ENCODE measurements at places on chromosomes 1 and 21.
A peak's percentile ranks its signal among the peaks of the same experiment; 100 is the strongest.

DNA sequence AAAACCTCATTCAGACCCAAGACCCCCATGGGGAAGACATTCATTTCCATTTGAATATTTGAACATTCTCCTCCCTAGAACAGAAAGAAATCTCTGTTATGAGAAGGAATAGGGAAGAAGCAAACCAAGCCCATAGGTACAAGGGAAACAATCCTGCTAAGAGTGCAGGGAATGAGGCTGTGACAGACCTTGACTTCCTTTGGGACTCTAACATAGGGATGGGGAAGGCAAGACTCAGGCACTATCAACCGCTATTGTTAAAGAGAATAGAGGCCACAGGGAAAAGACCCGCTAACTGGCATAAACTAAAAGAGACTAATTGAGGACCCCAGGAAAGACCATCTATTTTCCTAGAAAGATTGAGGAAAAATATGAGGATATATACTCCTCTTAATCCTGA, 117.8 kb upstream of the BRINP3 start:
- DNase-seq: no peak
- no peaks in the 10 kb centered on the region for H3K4me1 ChIP-seq
- H3K4me3 ChIP-seq: no peak overlapping the region
- no peaks in the 10 kb centered on the region for H3K36me3 ChIP-seq
- no peak overlapping the region for H3K27ac ChIP-seq

DNA sequence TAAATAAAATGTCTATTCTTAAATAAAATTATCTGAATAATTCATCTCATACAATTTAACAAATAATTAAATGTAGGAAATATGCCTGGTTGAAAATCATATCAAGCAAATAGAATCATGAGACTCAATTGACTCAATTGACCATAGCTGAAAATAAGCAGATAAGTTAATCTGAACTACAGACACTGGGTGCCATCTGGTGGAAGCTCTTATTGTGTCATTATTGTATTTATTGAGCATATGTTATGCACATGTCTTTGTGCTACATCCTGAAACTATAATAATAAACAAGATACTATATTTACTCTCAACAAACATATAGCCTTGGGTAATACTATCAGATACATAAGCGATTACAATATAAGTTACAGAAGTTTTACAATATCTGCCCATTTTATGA, 41.0 kb downstream of the BRINP3 start:
- H3K27ac ChIP-seq: no peak overlapping the region
- H3K4me3 ChIP-seq: no peak overlapping the region
- H3K4me1 ChIP-seq: no peaks in the 10 kb centered on the region
- DNase-seq: no peak
- no peaks in the 10 kb centered on the region for H3K27me3 ChIP-seq

GRCh38 chr1:96596226-96596922, 125.2 kb upstream of the PTBP2 start:
- H3K27me3 ChIP-seq: no peaks in the 10 kb centered on the region
- H3K4me1 ChIP-seq: no peaks in the 10 kb centered on the region
- no peak overlapping the region for H3K27ac ChIP-seq
- DNase-seq: peak; percentile 22
- H3K4me3 ChIP-seq: no peak overlapping the region

DNA sequence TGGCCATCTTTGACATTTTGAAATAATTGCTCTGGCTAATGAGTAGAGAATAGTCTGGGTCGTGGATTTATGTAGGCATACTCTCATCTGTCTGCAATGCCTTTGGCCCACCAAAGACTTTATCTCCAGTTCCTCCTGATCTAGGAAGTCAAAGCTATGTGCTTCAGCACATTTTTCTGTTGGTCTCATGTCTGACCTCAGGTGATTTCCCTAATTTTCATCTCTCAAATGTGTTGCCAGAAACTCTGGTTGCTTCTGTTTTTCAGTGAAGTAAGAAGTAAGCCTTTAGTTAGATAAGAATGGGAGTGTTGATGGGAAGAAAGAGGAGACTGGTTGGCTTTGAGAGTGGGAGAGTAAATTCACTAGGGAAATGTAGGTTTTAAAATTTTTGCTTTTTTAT, 66.4 kb downstream of the GPR88 start:
- H3K36me3 ChIP-seq: no peaks in the 10 kb centered on the region
- no peak overlapping the region for H3K27ac ChIP-seq
- DNase-seq: no peak
- H3K4me1 ChIP-seq: no peaks in the 10 kb centered on the region

DNA sequence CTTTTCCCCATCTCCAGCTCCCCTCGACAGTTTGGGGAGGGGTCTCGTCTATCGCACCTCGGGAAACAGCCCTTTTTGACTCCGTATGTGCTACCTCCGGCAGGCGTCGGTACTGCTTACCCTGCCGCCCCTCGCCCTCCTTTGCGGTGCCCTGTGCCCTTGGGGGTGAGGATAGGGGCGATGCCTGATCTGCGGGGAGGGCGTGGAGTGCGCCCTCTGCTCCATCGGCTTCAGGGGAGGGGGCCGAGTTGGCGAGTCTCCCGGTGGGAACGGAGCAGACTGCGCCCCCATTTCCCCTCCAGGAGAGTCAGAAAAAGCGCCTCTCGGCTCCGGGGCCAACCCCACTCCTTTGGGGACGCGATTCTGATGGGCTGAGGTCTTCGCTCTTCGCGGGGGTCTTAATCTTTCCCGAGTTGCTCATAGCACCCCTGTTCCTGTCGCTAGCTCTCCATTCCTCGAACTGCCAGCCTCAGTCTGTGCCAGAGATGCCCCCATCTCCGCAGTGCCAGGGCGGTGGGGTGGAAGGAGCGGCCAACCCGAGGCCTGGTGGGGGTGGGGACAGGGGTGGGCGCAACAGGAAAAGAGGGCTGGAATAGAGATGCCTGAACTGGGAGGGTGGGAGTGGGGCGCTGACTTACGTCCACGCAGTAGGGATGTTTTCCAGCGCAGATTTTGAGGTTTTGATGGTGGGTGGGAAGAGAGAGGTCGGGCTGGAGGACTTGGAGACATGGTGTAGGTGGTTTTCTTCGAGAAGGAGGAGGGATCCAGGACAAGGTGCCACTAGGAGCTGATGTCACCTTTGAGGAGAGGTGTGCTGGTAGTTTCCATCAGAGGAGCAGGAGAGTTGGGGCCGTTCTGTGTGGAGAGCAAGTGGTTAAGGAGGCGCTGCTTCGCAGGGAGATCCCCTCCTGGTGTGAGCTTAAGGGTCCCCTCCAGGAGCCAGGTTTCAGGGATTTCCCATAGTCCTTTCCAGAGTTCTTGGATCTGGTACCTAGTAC, 674 bp downstream of the PPFIA4 start:
- H3K36me3 ChIP-seq: peaks cover 11% of the 10 kb centered on the region
- H3K4me1 ChIP-seq: peaks cover 8% of the 10 kb centered on the region
- DNase-seq: peak; percentile 27
- peak overlapping the region; percentile 70 for H3K4me3 ChIP-seq
- no peaks in the 10 kb centered on the region for H3K27me3 ChIP-seq
- no peak overlapping the region for H3K27ac ChIP-seq

DNA sequence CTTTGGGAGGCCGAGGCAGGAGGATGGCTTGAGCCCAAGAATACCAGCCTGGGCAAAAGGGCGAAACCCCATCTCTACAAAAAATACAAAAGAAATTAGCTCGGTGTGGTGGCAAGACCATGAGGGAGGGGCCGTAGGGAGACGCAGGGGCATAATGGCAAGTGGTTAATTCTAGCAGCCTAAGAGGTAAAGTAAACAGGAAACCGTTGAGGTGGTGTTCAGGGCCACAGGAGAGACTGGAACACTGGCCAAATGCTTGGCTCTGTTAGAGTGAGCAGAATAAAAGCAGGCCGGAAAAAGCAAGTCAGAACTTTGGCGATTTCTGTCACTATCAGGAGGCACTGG, 89.2 kb downstream of the RIPK4 start:
- peak overlapping the region; percentile 98 for H3K27ac ChIP-seq
- peaks cover 2% of the 10 kb centered on the region for H3K4me1 ChIP-seq
- no peaks in the 10 kb centered on the region for H3K27me3 ChIP-seq
- H3K36me3 ChIP-seq: no peaks in the 10 kb centered on the region

DNA sequence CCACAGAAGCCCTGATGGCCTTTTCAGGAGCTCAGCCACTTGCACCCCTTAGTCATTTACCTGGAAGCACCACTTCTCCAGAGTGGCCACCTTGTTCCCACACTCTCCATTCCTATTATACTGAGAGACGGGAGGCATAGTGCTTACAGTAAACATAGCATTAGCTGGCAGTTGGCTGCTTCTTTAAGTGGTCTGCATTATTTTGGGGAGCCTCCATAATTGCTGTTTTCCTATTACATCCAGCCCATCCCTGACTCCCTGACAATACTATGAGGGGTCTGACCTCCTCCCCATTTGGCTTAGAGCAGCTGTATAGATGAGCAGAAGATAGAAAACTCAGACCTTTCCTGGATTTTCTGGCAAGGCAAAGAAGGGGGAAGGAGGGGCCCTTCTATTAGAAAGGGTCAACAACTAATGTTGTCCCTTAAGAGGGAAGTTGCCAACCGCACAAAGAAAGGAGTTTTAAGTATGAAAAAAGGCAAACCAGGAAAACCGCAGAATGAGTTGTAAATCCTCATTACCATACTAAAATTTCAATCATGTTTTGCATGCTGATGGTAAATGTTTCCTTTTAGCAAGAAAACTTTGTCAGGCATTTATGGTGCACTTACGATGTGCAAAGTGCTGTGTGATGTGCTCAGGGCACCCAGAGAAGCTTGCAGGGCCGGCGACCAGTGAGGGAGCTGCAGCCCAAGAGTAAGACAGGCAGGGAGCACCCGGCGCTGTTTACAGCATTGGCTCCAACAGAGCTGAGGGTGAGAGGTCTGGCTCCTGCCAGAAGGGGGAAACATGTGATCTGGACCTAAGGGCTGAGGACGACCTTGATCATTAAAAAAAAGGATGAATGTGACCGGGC, 167.3 kb downstream of the ZZZ3 start:
- H3K4me3 ChIP-seq: no peak overlapping the region
- H3K4me1 ChIP-seq: no peaks in the 10 kb centered on the region
- peak; percentile 16 for DNase-seq
- H3K27me3 ChIP-seq: no peaks in the 10 kb centered on the region

- H3K36me3 ChIP-seq: no peaks in the 10 kb centered on the region
- H3K4me3 ChIP-seq: no peak overlapping the region
- no peak overlapping the region for H3K27ac ChIP-seq
- no peak for DNase-seq
- no peaks in the 10 kb centered on the region for H3K4me1 ChIP-seq
These were observed 613.9 kb upstream of the NEGR1 start for GRCh38 chr1:72896256-72896655.

DNA sequence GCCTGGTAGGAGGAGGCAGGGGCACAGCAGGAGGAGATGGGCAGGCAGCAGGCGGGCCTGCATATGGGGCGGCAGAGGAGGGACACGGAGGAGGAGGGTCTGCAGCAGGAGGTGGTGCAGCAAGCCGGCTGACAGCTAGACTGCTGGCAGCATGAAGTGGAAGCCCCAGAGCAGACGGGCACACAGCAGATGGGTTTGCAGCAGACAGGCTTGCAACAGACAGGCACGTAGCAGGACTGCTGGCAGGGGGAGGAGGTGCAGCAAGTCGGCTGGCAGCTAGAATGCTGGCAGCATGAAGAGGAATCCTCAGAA, 615 bp downstream of the KRTAP10-5 start:
- H3K27me3 ChIP-seq: no peaks in the 10 kb centered on the region
- H3K4me1 ChIP-seq: no peaks in the 10 kb centered on the region
- no peaks in the 10 kb centered on the region for H3K36me3 ChIP-seq
- H3K4me3 ChIP-seq: no peak overlapping the region
- H3K27ac ChIP-seq: no peak overlapping the region

- no peak overlapping the region for H3K4me3 ChIP-seq
- H3K27me3 ChIP-seq: no peaks in the 10 kb centered on the region
- H3K27ac ChIP-seq: no peak overlapping the region
- H3K36me3 ChIP-seq: no peaks in the 10 kb centered on the region
- DNase-seq: no peak
These were observed 90.6 kb upstream of the ZNF678 start for GRCh38 chr1:227472772-227473171.

GRCh38 chr1:206631085-206631509, 4.2 kb upstream of the DYRK3 start:
- no peak overlapping the region for H3K27ac ChIP-seq
- no peaks in the 10 kb centered on the region for H3K27me3 ChIP-seq
- no peaks in the 10 kb centered on the region for H3K36me3 ChIP-seq

- H3K36me3 ChIP-seq: no peaks in the 10 kb centered on the region
- no peaks in the 10 kb centered on the region for H3K27me3 ChIP-seq
- H3K4me3 ChIP-seq: no peak overlapping the region
- H3K27ac ChIP-seq: no peak overlapping the region
These were observed 792.0 kb downstream of the LTN1 start for GRCh38 chr21:28200726-28201125.

DNA sequence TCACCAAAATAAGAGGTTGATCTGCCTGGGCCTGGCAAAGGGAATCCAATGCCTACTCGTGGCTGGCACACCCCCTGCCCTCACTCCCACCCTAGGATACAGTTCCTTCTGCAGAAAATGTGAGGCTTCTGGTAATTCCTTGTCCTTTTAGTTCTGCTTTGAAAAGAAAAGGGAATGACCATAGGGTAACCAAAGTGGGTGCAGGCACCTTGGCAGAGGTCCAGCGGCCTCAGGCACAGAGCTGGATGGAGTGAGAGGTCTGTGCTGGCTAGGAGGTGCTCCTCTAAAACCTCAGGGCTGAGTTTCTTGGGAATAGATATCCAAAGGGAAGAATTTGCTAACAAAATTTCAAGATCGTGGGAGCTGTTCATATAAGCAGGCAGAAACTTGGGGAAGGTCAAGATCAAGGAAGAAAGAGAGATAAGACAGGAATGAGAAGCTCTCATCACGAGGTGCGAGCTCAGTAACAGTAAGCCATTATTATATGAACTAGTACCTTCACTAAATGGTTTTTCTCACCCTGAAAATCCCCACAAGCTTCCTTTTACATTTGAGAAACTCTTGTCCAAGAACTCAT, 293.1 kb upstream of the LYPLAL1 start:
- no peak overlapping the region for H3K4me3 ChIP-seq
- no peaks in the 10 kb centered on the region for H3K27me3 ChIP-seq

DNA sequence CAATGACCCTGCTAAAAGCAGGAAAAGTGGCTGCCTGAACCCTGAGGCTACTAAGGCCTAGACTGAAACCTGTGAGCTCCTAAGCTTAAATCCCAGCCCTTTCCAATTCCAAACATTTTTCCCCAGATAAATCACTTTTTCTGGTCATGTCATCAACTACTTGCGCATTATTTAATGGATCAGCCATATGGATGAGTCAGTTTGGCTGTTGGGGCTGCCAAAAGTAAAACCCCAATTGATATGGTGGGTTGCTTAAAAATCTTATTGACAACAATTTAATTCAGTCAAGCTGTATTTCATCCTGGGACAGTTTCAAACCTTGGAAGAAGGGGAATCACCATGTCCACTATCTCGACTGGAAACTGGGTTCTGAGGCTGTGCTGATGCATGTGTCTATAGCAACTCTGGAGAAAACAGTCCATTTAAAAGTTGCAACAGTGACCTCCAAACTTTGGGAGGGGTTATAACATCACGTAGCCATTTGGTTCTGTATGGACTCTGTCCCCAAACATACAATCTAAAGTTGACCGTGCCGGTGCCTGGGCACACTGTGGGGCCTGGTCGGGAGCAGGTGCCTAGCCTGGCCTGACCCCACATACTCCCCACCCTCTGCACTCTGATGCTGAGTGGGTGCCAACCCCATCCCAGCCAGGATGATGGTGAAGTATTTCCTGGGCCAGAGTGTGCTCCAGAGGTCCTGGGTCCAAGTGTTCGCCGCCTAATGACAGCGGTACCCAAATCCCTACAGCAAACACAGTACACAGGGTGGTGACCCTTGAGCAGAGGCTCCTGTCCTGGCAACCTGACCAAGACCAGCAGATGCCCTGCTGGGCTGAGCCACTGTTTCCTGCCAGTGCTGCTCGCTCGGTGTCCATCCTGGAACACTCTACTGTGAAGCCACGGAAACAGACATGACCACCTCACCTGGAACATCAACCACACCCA, 46.5 kb upstream of the LRRC52 start:
- no peaks in the 10 kb centered on the region for H3K4me1 ChIP-seq
- no peak for DNase-seq
- no peaks in the 10 kb centered on the region for H3K36me3 ChIP-seq
- H3K27ac ChIP-seq: no peak overlapping the region
- H3K27me3 ChIP-seq: no peaks in the 10 kb centered on the region
- H3K4me3 ChIP-seq: no peak overlapping the region

Data from kidney (tissue), 22 donors.